Esophagus squamous epithelium (tissue), 5 donors: ENCODE measurements at places on chromosomes 12 and 14.

DNA sequence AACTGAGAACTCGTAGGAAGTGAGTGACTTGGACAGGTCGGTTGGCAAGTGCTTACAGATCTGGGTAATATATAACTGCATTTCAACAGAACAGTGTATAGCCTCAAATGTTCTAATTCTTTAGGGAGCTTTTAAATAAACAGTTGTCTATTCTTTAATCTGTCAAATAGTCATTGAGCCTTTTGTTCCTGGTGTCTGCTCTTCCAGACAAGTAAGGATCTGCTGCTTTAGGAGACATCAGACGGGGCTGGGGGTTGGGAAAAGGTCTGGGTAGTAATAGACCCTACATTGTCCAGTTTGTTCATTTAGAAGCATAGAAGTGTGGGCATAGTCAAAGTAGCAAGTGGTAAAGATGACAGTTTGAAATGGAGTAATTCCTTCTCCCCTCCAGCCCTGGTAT, 2.0 kb downstream of the PTPN11 start:
- DNase-seq, result no peak

- no peak for DNase-seq
Measured at GRCh38 chr12:108580531-108580930, 17.4 kb downstream of the TMEM119 start.

GRCh38 chr14:35197015-35197414, 74.7 kb downstream of the PRORP start:
- DNase-seq, result no peak

DNA sequence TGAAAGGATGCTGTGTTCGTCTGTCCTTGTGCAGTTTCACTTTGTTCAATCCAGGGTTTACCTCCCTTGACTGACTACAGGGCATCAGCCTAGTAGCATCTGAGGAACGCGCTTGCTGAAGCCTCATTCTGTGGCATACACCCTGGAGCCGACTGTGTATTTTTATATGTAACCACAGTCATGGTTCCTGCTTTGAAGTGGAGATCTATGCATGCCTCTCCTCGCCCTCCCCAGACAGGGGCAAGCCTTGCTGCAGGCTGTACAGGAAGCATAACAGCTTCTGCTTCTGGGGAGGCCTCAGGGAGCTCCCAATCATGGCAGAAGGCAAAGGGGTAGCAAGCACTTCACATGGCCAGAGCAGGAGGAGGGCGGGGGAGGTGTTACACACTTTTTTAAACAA, 262.1 kb downstream of the BCL11B start:
- DNase-seq, result no peak

GRCh38 chr14:79890527-79890926, 320.8 kb downstream of the DIO2 start:
- DNase-seq, result no peak
